ENCODE measurements at places on chromosomes 11 and 22.

GRCh38 chr22:39907605-39908097, 6.8 kb downstream of the GRAP2 start:
- DNase-seq: no peak

DNA sequence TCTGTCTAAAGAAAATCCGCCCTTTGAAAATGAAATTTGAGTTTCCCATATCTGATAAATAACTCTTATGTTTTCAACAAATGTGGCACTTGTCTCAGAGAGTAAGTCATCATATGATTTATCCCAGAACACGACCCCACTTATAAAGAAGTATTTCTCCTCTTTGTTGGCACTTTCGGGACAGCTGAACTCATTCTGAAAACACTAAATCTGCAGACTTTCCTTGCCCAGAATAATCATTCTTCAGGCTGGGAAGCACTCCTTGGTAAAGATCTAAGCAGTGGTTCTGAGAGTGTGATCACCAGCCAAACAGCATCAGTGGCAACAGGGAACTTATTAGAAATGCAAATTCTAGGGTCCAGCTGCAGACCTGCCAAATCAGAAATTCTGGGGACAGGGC, 532.2 kb upstream of the API5 start:
- DNase-seq: no peak

GRCh38 chr11:118430956-118431355, 5.3 kb upstream of the KMT2A start:
- no peak for DNase-seq

DNA sequence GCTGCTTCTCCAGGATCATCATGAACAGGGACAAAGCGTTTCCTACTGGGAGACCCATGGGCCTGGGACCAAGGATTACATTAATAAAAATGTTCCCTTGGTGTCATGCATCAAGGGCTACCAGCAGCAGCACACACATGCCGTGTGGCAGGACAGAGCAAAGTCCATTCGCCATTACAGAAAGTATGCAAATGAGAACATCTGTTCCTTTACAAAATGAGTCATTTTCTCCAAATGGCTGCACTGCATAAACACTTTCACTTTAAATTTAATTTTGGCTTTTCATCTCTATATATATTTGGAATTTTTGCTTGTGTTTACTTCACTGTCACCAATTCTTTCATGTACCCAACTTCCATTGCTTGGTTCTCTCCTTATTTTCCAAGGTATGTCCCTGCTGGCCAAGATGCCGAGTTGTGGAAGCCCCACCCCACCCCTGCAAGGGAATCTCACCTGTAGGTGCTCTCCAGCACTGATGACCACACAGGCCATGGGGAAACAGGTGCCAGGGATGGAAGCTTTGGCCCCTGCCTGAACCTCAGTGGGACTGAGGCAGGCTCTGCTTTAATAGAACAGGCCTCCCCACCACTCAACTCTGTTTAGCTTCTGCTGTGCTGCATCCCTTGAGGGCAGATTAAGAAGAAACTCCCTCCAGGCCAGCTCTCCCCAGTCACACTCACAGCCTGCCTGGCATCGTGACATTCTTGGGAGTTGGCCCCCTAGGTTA, 15.6 kb upstream of the GNAZ start:
- DNase-seq: no peak

DNA sequence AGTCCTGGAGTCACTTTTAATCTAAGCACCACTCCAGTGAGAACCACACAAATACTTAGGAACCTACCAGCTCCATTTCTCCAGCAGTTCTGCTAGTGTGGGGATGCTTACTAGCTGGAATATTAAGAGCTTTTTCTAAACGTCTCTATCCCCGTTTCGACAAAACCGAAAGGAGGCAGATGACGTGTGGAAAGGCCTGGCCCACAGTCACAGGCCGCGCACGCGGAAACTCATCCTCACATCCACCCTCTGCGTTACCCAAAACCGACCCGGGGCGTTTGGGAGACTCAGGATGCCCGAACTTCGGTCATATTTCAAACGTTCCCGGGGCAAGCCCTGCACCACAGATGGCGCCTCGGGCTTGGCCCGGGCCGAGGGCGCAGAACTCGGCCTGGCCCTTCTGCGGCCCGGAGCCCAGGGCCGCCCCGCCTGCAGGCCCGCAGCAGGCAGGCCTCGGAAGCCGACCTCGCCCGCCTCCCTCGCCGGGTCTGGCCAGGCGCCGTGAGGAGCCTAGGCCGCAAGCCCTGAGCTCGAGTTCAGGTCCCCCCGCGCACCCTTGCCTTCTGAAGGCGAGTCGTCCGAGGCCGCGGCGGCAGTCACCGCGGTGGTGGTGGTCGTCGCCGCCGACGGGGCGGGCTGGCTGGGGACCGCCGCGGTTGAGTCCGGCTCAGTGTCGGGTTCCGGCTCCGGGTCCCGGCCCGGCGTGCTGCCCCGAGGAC, 473 bp downstream of the FNBP4 start:
- no peak for DNase-seq

DNA sequence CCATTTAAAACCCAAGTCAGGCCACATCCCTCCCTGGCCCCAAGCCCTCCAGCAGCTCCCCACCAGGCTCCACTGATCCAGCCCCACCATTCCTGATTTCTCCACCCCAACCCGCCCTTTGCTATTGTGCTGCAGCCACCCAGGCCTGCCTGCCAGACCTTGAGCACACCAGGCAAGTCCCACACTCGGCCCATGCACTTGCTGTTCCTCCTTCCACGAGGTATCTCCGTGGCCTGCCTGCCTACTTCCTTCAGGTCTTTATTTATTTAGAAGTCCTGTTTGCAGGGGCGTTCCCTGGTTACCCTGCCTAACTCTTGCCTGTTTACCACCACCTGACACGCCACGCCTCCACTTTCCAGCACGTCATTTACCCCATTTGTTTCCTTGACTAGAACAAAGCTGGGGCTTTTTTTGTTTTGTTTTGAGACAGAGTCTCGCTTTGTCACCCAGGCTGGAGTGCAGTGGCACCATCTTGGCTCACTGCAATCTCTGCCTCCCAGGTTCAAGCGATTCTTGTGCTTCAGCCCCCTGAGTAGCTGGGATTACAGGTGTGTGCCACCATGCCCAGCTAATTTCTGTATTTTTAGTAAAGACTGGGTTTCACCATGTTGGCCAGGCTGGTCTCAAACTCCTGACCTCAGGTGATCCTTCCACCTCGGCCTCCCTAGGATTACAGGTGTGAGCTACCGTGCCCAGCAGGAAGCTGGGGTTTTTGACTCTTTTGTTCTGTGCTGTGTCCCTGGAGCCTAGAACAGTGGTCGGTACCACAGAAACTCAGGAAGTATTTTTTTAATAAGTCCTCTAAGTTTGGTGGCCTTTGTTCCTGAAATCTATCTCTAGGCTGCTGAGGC, 6.7 kb downstream of the CENPM start:
- peak; percentile 90 for DNase-seq

GRCh38 chr22:19571207-19571795, 47.1 kb upstream of the CLDN5 start:
- DNase-seq: no peak

DNA sequence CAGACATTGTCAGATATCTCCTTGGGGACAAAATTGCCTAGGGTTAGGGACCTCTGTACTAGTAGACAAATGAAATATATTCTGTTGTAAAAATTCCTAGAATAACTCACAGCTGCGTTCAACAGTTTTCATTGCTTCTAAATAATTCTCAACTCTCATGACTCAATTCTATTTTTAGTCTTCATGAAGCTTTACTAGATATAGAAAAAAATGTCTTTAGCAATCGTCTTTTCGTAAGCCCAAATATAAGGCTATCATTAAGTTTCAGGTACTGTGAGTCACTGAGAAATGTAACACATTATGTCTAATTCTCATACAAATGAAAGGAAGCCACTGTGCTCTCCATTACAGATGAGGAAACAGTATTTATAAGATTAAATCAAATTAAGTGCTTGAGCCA, 6.4 kb downstream of the MMP12 start:
- no peak for DNase-seq

- no peak for DNase-seq
These were observed 20.1 kb downstream of the UBE4A start for GRCh38 chr11:118379497-118379896.

DNA sequence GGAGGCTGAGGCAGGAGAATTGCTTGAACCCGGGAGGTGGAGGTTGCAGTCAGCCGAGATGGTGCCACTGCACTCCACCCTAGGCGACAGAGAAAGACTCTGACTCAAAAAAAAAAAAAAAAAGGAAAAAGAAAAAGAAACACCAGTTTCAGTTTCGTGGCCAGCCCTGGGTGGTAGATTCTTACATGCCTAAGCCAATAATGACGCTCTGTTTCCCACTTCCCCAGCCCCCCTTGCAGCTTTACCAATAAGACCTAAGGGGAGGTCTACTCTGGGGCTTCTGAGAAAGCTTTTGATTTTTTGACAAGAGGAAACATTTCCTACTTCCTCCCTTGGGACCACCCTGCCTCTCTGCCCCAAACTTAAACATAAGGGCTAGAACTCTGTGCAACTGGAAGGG, 30.0 kb upstream of the PTPRJ start:
- DNase-seq: no peak

GRCh38 chr11:12767027-12767426, 92.8 kb downstream of the TEAD1 start:
- DNase-seq: no peak

GRCh38 chr22:24146194-24146616, 35.1 kb upstream of the SUSD2 start:
- peak; percentile 88 for DNase-seq

DNA sequence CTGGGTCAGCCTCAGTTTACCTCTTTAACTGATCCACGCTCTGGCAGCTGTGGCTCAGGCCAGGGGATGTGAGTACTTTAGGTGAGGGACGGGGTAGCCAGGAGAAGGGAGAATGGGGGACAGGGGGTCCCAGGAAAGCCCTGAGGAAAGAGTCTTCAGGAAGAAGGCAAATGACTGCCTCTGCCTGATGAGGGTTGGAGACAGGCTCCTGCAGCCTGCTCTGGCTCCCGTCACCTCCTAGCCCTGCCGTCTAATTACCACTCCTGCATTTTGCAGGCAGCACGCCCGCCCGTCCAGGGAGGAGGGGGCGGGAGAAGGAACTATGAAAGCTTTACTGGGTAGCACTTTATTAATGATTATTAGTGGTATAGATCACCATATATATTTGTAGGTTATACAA, 116.6 kb downstream of the CEP164 start:
- DNase-seq: no peak

- no peak for DNase-seq
These were observed 5.5 kb downstream of the YDJC start for GRCh38 chr22:21624120-21624879.

GRCh38 chr11:763549-764321, 13.6 kb downstream of the GATD1 start:
- DNase-seq: no peak

DNA sequence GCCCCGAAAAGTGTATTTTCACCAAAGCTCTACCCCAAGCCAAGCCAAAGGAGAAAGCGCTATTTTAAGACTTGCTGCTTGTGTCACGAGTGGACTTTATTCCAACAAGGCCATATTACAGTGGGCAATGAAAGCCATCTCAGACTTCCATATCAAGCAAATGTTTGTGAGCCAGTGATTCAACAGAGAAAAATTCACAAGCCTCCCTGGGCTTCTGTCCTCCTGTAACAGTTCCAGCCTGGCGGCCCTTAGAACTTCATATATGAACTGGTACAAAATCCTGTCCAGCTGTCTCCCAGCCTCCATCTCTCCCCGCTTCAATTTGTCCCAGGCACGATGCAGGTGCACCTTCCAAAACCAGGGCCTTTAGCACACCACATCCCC, 11.2 kb downstream of the LARGE1 start:
- no peak for DNase-seq

DNA sequence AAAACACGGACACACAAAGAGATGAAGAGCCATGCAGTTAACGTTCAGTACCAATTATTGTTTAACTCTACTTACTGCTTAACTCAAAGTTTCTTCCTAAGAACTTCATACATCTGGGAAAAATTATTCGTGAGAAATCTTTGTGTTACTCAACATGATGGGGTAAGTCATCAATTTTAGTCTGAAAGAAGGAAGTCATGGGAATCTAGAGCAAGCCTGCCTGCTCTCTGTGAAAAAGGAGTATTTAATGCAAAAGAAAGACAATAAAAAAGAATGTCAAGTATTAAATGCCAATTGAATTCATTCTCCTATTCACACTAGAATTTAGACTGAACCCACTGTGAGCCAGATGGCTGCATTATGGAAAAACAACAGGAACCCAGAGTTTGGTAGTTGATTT, 16.0 kb downstream of the TMEM123 start:
- no peak for DNase-seq

DNA sequence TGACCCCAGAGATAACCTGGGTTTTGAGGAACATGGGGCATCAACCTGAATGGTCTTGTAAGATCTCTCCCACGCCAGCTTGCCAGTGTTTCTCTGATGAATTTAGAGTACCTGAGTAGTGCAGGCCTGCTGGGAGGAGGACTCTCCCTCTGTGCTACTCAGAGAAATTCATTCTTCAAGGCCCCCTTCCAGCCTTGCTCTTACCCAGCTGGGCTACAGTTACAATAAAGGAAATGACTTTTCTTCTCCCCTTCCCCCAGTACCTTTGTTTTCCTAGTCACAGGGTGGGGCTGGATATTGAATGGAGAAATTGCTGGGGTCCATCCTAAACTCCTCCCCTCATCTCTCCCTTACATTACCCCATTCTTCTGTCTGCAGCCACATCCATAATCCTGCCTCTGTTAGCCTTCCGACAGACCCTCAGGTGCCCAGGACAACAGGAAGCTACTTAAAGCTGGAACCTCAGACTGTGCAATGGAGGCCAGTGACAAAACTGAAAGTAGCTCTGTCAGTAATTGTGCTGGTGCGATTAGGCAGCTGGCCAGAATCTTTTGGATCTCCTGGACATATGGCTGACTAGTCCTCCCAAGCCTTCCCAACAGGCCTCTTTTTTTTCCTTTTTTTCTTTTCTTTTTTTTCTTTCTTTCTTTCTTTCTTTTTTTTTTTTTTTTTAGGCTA, 17.4 kb downstream of the LIMK2 start:
- peak; percentile 44 for DNase-seq

GRCh38 chr11:119198925-119199324, 7.2 kb upstream of the CBL start:
- no peak for DNase-seq

- no peak for DNase-seq
These were observed 145.5 kb upstream of the ANO3 start for GRCh38 chr11:26186389-26186788.

DNA sequence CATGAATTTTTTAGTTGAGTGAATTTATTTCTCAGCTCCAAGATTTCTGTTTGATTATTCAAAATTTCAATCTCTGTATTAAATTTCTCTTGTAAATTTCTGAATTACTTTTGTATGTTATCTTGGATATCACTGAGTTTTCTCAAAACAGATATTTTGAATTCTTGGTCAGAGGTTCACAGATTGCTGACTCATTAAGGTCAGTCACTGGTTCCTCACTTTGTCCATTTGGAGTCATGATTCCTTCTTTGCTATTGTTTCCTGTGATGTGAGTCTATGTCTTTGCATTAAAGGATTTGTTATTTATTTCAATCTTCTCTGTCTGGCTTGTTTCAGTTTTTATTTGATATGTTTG, 10.2 kb upstream of the IL17RA start:
- DNase-seq: no peak

- no peak for DNase-seq
These were observed 68.6 kb downstream of the CSNK2A3 start for GRCh38 chr11:11284481-11284880.

- DNase-seq: no peak
These were observed 179.6 kb upstream of the ISX start for GRCh38 chr22:34886391-34886790.

GRCh38 chr11:66012946-66013761, 1.3 kb downstream of the CST6 start:
- no peak for DNase-seq
